Hematopoietic multipotent progenitor cell (in vitro differentiated cells): ENCODE measurements at places on chromosomes 5 and 9. TPM values are rescaled to one million over a fixed set of nuclear protein-coding genes. Genes with fewer than 3 reads are reported as not detected.

The SLCO4C1 gene
- under 0.01 TPM for total RNA-seq

The NPR3 gene
- 360 TPM for total RNA-seq

The IL13 gene
- total RNA-seq, result under 0.01 TPM

The NTRK2 gene
- under 0.01 TPM for total RNA-seq

The P4HA2 gene
- 0.54 TPM for total RNA-seq

The FST gene
- total RNA-seq, result 0.27 TPM

The CAVIN4 gene
- under 0.01 TPM for total RNA-seq

The LOX gene
- total RNA-seq, result 14.3 TPM

The PALM2AKAP2 gene
- total RNA-seq, result under 0.01 TPM

GRCh38 chr9:98330831-98331230 is 75.4 kb upstream of the TBC1D2 start:
- no peak for DNase-seq

DNA sequence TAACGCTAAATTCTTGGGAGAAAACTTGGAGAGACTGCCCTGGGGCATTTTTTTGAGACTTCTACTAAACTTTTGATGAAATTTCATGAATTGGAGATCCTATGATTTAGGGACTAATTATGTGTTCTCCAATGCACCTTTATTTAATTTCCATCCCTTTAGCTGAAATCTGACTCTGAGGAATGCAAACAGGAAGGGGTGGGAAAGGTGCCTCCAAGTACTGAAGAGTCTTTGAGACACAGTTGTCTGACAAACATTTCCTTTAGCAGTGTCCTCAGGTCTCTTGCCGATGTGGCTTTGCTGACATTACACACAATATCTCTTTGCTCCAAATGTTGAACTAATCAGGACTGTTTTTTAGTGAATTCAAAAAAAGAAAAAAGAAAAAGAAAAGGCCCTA is 76.9 kb downstream of the LIX1 start:
- DNase-seq, result no peak

GRCh38 chr9:130147910-130148309 is 24.3 kb upstream of the NCS1 start:
- no peak for DNase-seq

- DNase-seq, result no peak
These were observed 232.3 kb downstream of the IRX2 start for GRCh38 chr5:2519153-2519552.

DNA sequence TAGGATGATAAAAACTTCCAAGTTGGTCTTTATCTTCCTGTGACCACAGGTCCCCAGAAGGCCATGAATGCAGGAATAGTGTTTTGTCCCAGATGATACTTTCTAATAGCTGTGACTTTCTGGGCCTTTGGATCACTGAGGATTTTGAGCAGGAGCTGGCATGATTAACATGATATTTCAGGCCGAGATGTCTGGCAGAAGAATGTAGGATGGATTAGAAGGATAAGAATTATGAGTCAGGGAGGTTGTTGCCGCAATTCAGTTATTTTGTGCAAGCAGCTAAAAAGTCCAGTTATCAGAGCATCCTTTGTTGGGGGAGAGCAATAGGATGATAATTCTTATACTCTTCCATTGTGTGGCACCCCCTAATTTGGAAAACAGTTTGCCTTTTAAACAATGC is 189.7 kb downstream of the PSAT1 start:
- DNase-seq, result no peak

DNA sequence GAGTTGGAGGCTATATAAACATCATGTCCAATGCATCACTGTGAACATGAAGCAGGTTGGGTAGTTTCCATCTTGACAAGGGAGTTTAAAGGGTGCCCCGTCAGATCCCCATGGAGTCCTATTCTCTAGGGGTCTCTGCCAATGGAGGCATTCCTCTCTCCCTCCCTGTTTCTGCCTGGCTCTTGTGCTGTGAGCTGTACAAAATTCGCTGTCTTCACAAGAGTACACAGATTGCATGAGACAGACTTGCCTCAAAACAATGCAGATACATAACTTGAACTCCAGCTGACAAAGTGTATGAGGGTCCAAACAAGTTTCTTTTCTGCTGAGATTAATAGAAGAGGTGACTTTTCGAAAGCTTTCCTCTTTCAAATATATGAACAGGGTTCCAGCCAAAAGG is 165.2 kb downstream of the SPOCK1 start:
- no peak for DNase-seq

GRCh38 chr5:96381526-96381925 is 51.5 kb downstream of the PCSK1 start:
- no peak for DNase-seq

DNA sequence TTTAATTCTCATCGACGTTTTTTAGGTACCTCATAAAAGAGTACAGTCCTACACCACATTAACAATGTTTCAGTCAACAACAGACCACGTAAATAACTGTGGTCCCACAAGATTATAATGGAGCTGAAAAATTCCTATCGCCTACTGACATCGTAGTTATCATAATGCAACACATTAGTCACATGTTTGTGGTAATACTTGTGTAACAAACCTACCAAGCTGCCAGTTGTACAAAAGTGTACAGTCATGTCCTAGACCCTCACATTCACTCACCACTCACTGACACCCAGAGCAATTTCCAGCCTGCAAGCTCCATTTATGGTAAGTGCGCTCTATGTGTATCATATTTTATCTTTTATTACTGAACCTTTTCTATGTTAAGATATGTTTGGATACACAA is 16.8 kb downstream of the GNAQ start:
- no peak for DNase-seq

DNA sequence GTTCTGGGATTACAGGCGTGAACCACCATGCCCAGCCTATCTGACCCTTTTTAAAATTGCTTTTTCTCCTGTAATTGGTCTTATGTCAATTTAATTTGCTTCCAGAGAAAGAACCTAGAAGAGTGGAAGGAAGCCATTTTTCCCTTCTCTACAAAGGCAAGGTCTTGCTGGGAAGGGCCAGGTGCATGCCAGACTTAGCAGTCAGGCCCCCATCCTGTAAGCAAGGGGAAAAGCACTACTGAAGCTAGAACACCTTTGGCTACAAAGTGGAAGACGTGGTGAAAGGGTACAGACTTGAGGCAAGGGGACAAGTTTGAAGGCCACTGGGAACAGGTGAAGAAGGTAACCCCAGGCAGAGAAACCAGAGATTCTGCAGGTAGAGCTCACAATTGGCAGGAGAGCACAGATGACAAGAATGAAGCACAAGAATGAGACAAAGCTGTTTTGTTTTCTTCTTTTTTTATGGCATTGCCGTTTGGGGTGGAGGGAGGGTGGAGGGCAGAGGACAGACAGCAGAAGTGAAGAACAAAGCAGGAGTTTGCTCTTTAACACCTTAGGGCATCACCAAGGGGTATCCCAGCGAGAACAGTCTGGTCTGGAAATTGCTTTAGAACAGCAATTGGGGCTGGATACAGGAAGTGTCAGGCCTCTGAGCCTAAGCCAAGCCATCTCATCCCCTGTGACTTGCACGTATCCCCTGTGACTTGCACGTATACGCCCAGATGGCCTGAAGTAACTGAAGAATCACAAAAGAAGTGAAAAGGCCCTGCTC is 72.9 kb downstream of the SERINC5 start:
- no peak for DNase-seq

DNA sequence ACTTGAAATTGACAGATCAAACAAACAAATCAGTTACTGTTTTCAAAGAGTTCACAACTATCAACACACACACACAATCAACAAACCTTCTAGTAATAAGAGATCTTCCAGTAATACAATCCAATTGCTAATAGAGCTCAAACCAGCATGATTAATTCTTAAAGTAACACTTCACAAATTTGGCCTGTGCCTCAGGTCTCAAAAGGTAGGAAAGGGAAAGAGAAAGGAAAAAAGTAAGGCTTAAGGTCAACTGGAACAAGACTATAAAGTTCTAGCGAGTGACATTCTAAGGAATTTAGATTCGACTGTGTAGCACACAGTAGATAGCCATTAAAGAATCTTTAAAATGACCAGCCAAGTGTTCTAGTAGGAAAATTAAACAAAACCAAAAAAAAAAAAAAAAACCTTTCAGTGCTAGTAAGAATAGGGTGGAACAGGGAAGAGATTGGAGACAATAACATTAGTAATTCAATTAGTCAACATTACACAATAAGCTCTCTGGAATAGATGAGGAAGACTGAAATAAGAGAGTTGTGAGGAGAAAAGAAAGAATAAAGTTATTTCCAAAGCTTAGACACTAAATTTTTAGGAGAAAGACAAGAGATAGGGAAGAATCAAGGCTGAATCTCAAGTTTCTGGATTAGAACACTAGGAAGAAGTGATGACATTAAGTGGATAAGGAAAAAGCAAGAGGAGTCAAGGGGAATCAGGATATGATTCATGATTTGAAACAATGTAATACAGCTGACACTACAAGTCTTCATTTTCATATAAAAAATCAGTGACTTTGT is 86.1 kb downstream of the FBXL17 start:
- DNase-seq, result no peak

- no peak for DNase-seq
These were observed 37.8 kb downstream of the CDH10 start for GRCh38 chr5:24606971-24607370.

DNA sequence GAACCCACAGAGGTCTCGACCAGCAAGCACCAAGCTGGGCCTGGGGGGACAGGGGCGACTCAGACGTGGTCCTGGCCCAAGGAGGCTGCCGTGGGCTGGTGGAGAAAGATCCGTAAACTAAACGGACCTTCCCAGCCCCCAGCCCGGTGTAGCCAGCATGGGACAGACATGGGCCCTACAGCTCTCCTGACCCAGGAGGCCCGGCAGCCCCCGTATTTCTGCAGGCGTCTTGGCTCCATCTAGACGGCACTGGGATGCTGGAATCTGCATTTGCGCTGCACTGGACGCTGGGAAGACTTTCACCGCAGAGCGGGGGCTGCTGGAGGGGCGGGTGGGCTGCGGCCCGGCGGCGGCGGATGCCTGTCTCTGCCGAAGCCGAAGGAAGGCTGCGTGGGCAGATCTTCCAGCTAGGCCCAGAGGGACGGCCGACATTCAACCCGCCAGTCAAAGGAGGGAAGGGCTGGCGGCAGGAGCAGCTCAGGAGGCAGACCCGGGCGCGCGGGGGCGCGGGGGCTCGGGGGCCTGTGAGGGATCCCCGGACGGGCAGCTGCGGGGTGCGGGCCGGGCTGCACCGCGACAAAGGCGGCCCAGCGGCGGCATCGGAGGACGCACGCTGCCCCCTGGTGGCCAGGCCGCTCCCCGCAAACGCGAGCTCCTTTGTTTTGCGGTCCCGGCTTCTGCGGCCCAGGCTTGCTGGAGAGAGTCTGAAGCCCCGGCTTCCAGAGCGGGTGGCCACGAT is 266.2 kb downstream of the NSG2 start:
- DNase-seq, result no peak

DNA sequence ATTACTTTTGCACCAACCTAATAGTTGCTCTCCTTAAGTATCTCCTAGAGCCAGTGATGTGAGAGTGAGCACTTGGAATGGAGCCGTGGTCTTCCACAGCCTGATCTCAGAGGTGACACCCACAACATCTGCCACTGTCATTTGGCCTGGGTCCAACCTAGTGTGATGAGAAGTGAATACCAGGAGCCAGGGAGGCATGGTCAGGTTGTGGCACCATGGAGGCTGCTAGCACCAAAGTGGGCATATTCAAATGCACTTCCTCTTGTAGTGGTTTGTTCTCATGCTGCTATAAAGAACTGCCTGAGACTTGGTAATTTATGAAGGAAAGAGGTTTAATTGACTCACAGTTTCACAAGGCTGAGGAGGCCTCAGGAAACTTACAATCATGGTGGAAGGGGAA is 22.6 kb upstream of the CEP72 start:
- no peak for DNase-seq

GRCh38 chr5:102450313-102450990 is 48.3 kb downstream of the SLCO6A1 start:
- DNase-seq, result no peak

- no peak for DNase-seq
These were observed 24.9 kb downstream of the RGMB start for GRCh38 chr5:98798371-98798770.

- no peak for DNase-seq
These were observed 82.6 kb downstream of the KIAA1958 start for GRCh38 chr9:112569186-112569585.
